ENCODE measurements at places on chromosomes 6 and 20. TPM values are rescaled to one million over a fixed set of nuclear protein-coding genes. Genes with fewer than 3 reads are reported as not detected.

GRCh38 chr20:56810141-56810540 is 181.0 kb downstream of the TFAP2C start:
- DNase-seq, result no peak

- no peak for DNase-seq
Measured at GRCh38 chr6:46103441-46104115, 26.2 kb upstream of the ENPP4 start.

GRCh38 chr6:166025149-166025898 is 142.3 kb downstream of the TBXT start:
- DNase-seq, result no peak

GRCh38 chr20:37726321-37726720 is 32.5 kb downstream of the CTNNBL1 start:
- no peak for DNase-seq

DNA sequence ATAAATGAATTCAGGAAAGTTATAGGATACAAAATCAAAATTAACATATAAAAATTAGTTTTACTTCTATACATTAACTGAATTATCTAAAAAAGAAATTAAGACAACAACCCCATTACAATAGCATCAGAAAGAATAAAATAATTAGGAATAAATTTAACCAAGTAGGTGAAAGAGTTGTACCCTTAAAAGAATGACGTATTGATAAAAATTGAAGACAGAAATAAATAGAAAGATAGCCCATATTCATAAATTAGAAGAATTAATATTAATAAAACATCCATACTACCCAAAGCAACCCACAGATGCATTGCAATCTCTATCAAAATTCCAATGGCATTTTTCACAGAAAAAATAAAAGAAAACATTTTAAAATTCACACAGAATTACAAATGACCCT is 242.8 kb downstream of the MMUT start:
- DNase-seq, result no peak

DNA sequence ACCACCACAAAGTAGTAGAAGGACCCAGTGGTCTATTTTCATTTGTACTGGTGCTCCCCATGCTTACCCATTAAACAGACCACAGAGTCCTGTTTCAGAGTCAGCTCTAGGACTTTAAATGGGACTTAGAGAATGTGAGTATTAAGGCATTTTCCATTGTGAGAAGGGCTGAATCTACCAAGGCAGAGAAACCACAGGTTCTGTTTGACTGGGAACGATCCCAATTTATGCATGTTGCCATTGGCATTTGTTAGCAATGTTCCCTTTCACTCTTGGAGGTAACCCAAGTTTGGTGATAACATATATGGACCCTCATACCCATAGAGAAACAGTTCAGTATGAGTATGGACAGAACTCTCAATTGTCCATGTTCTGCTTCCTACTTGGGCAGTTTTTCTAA is 672.8 kb downstream of the KIF16B start:
- no peak for DNase-seq

GRCh38 chr6:117605169-117605826 is 3.0 kb upstream of the GOPC start:
- peak; percentile 59 for DNase-seq

GRCh38 chr6:43081043-43081442 is 4.9 kb downstream of the PTK7 start:
- no peak for DNase-seq

- no peak for DNase-seq
Measured at GRCh38 chr6:45044086-45044485, 284.0 kb upstream of the RUNX2 start.

- DNase-seq, result no peak
Measured at GRCh38 chr6:18845896-18846295, 458.7 kb downstream of the RNF144B start.

GRCh38 chr20:49399329-49399728 is 83.1 kb downstream of the KCNB1 start:
- no peak for DNase-seq

The GSTA4 gene
- total RNA-seq, result not detected

- DNase-seq, result no peak
Measured at GRCh38 chr6:136039185-136039584, 187.7 kb downstream of the PDE7B start.

DNA sequence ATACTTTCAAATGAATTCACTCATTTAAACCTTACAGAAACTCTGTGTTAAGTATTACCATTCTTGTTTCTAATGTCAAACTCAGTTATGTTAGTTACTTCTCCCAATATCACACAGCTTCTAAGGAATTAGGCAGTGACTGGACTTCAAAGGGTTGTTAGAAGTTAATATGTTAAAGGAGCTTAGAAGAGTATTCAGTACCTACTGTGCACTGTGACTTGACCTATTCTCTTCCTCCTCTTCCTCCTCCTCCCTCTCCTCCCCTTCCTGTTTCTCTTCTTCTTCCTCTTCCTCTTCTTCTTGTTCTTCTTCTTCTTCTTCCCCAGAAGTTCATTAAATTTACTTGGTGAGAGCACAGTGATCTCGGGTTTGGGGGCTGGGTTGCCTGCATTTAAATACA is 325.6 kb upstream of the SLC35B3 start:
- DNase-seq, result no peak

DNA sequence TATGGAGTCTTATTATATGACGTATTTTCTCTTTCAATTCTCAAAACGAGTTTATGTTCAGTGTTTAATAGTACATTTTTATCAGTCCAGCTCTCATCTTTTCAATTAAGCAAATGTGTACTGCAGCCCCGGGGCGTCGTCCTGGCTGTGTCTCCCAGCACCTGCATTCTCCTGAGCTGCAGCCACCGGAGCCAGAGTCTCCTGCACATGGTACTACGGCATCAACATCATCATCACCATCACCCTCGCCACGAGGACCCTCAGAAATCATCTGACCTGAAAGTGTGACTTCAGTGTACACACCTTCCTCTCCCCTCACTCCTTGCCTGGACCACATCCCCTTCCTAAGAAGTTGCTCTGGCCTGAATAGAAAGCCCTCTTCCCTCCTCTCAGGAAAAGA is 267.7 kb upstream of the ARID1B start:
- DNase-seq, result no peak

DNA sequence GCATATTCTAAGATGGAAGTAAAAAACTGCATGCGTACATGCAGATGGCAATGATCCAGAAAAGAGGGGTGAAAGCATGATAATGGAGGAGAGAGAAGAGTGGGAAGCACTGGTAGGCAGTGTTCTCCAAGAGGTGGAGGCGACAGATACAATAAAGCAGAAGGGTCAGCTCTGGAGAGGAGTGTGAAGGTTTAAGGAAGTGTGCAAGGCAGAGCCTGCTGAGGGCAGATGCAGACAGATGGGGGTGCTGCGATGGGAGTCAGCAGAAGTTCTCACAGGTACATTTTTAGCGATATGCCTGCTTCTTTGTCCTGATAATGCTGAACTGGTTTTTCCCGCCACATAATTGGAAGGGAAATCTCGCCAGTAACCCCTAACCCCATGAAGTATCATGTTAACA is 81.1 kb upstream of the C6orf118 start:
- DNase-seq, result no peak

GRCh38 chr6:27053738-27054137 is 193.8 kb upstream of the PRSS16 start:
- DNase-seq, result no peak

DNA sequence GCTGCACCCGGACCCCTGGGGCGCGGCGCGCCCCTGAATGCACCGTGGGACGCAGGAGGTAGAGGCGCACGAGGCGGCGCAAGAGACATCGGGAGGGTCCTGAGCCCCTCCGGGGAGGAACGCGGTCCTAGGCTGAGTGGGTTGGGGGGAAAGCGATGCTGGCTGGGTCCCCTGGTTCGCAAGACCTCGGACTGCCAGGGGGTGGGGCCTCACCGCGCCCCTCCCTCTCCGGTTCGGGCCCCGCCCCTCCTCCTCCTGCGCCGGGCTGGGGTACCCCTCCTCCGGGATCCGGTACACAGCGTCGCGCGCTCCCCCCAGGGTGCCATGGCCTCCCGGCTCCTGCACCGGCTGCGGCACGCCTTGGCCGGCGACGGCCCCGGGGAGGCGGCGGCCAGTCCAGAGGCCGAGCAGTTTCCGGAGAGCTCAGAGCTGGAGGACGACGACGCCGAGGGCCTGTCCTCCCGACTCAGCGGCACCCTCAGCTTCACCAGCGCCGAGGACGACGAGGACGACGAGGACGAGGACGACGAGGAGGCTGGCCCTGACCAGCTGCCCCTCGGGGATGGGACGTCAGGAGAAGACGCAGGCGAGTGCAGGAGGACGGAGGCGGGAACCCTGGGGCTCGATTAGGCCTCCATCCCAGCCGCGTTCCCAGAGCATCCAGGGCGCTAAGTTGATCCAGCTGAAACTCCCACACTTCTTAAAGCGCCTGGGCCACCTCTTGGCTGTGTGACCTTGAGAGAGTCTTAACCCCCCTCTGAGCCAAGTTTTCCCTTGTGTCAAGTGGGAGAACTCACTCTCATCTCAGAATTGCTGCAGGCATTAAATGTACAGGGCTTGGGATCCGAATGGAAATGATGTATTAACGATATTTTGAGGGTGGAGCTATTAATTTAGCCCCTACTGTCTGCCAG is 541 bp downstream of the SNX21 start:
- peak; percentile 30 for DNase-seq

GRCh38 chr6:107977283-107977682 is 19.3 kb upstream of the SEC63 start:
- DNase-seq, result no peak

GRCh38 chr20:55961376-55962330 is 43.7 kb downstream of the CBLN4 start:
- no peak for DNase-seq

The HLA-DOB gene
- total RNA-seq, result 1.1 TPM

GRCh38 chr6:37889486-37889885 is 70.0 kb downstream of the ZFAND3 start:
- no peak for DNase-seq

- DNase-seq, result no peak
Measured at GRCh38 chr6:136085370-136086115, 164.6 kb downstream of the MTFR2 start.

The FITM2 gene
- 6.3 TPM for total RNA-seq

GRCh38 chr6:112286010-112286409 is 31.6 kb upstream of the LAMA4 start:
- peak; percentile 74 for DNase-seq

DNA sequence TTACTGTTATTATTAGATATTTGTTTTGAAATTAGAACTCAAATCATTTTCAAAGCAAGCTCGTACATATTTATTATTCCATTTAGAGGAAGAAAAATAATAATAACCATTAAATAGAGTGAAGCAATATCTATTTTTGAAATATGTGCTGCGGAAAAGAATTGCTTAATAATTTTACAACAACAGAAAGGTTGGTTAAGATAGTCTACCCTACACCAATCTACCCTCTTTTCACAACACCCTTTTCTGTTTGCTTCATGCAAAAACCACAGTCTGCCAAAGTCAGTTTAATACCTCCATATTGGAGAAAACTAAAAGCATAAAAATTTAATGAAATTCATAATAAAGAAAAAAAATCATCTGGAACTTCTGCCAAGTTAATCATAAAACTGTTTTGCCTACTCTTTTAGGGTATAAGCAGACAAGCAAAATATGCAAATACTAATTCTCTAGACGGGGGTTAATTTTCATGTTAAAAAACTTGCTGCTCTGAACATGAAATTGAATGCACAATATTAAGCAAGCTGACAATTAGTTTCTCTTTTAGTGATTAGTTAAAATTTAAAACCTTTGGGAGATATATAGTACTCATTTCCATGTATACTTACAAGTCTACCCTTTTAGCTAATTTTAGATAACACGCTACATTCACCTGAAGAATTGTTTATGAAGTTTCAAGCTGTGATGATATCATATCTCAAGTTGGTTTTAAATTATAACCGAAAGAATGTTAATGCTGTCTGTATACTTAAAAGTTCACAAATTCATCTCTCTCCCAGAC is 100.2 kb downstream of the AHI1 start:
- no peak for DNase-seq

The CRNKL1 gene
- total RNA-seq, result 32.9 TPM

The PSMA7 gene
- total RNA-seq, result 182 TPM

- no peak for DNase-seq
Measured at GRCh38 chr20:36542516-36543183, 1.3 kb downstream of the MYL9 start.

The PPP1R14C gene
- not detected for total RNA-seq

DNA sequence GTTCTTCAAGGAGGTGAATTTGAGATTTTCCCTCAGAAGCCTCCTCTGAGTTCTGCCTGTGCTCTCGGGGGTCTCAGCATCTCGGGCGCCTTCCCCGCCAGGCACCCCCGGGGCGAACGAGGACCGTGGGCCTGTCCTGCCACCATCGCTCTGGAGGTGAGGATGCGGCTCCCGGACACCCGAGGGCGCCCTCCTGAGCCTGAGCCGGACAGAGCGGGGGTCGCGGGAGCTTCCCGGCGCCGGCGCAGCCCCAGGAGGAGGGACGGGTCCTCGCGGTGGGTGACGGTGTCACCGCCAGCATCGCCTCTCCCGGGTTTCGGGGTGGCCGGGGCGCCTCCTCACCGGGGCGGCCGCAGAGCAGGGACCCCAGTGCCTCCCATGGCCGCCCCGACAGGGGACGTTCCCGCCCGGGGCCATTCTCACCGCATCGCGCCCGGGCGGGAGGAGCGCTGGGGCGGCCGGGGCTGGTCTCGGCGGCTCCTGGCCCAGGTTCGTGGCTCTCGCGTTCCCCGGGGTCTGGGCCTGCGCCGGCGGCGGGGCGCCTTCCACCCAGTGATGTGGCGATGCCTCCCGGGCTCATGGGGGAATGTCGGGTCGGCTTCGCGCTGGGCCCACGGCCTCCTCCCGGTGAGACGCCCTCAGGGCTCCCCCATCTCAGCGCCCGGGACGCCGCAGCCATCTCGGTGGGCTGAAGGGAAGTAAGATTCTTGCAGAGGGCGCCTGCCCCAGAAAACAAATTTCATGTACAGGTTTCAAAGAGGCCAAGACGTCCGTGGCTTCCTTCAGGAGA is 210.5 kb downstream of the ERMARD start:
- no peak for DNase-seq

DNA sequence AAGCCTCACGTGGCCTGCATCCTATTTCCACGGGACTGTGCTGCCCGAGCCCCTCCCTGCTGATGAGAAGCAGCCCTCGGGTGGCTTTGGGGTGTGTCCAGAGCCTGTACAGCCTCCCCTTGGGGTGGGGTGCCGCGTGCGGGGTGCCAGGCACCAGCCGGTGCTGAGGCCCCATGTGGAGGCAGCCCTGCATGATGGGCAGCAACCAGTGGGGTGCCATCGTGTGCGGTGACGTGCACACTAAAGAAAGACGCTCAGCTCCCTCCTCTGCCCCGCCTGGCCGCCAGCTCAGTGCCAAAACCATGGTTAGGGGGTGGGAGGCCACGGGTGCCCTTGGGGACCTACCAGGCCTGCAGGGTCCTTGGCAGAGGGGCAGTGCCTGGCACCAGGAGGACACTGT is 26.2 kb downstream of the NTSR1 start:
- DNase-seq, result no peak

The PFDN6 gene
- total RNA-seq, result 43.6 TPM

The SPTLC3 gene
- 0.26 TPM for total RNA-seq

- peak; percentile 37 for DNase-seq
Measured at GRCh38 chr20:2206957-2207769, 88.6 kb upstream of the TGM3 start.
